ENCODE measurements at places on chromosomes 2 and 18.

- no peak for DNase-seq
Observed at GRCh38 chr2:65608916-65609315, 176.5 kb upstream of the SPRED2 start.

- no peak for DNase-seq
Observed at GRCh38 chr2:1052771-1053191, 102.1 kb downstream of the SNTG2 start.

GRCh38 chr2:20438334-20439192, 8.3 kb upstream of the RHOB start:
- no peak for DNase-seq

DNA sequence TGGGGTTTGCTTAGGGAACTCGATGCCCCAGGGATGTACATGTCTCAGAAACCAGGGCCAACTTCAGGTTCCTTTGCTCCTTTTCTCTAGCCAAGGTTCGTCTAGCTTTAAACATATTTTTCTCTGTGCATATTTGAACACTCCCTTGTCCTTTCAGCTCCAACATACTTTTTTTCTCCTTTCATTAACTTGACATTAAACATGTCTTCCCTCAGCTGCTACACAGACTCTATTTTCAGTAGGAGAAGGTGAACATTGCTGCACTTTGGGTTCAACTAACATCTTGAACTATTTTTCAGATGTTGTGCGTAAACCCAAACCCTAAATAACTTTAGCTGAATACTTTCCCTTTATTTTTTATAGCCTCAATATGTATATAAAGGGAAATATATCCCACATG, 212.9 kb downstream of the MTX2 start:
- no peak for DNase-seq

DNA sequence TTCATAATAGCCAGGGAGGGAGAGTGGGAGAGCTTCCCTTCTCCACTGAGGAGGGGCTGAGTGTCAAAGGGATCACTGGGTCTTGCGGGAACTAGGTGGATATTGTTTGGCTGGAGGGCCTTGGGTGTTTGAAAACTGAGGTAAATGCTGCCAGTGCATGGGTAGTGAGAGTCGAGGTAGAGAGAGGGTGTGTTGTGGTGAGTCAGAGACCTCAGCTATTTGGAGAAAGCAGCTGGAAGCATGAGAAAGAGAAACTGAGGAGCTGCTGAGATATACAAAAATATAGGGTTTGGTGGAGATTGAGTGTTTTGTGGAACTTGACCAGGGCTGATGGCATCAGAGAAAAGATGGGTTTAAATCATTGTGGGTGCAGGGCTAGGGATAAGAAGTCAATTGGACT, 127.0 kb upstream of the CCDC195 start:
- DNase-seq: no peak

GRCh38 chr2:43293744-43294695, 67.6 kb upstream of the ZFP36L2 start:
- DNase-seq: no peak

GRCh38 chr2:235951493-235951892, 216.7 kb downstream of the GBX2 start:
- DNase-seq: no peak

DNA sequence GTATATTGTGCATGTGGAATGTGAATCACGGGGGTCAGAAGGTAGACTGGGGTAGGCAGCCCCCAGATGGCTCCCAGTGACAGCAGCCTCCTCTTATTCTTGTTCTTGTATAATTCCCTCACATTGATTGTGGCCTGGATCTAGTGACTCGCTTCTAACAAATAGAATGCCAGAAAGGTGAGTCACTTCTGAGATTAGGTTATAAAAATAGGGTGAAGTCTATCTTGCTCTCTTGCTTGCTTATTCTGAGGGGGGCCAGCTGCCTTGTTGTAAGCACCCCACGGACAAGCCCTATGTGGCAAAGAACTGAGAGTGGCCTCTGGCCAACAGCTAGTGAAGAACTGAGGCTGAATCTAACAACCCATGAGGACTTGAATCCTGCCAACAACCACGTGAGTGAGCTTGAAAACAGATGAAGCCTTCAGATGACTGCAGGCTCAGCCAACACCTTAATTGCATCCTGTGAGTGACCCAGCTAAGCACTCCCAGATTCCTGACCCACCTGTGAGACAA, 15.6 kb upstream of the RMND5A start:
- no peak for DNase-seq

DNA sequence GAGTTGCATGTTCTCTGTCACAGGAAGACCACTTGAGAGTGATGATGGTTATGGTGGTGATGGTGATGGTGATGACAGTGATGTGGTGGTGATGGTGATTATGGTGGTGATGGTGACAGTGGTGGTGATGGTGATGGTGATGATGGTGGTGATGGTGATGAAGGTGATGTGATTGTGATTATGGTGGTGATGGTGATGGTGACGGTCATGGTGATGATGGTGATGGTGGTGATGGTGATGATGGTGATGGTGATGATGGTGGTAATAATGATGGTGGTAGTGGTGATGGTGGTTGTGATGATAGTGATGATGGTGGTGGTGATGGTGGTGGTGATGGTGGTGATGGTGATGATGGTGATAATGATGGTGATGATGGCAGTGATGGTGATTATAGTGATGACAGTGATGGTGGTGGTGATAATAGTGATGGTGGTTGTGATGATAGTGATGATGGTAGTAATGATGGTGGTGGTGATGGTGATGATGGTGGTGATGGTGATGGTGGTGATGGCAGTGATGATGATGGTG, 93.7 kb downstream of the ASB1 start:
- no peak for DNase-seq

GRCh38 chr18:57831597-57832377, 28.7 kb upstream of the ATP8B1 start:
- DNase-seq: no peak

GRCh38 chr18:25288340-25288938, 63.5 kb downstream of the ZNF521 start:
- no peak for DNase-seq

DNA sequence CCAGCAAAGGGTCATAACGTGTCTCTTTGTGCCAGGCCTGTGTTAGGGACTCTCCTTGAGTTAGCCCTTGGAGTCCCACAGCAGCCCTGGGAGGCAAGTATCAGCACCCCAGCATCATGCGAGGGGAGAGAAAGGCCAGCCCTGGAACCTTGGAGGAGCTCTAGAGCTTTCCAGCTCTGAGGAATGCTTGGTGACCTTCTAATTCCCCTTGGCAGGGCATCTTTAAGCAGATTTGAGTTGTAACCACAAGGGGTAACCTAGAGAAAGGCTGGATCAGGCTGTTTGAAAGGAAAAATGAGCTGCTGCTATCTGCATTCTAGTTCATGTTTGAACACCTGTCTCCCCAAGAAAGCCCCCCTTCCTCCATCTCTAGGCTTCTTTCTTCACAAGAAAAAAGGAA, 23.8 kb upstream of the ODC1 start:
- no peak for DNase-seq

- DNase-seq: no peak
Observed at GRCh38 chr2:44324971-44325426, 36.3 kb downstream of the PREPL start.

- DNase-seq: no peak
Observed at GRCh38 chr18:48046843-48047242, 116.4 kb upstream of the SMAD2 start.

GRCh38 chr2:236240228-236240990, 23.8 kb downstream of the ASB18 start:
- no peak for DNase-seq

GRCh38 chr2:105521176-105521575, 122.3 kb upstream of the FHL2 start:
- no peak for DNase-seq

- DNase-seq: no peak
Observed at GRCh38 chr2:105442721-105443120, 43.9 kb upstream of the FHL2 start.

- DNase-seq: no peak
Observed at GRCh38 chr2:118689033-118689432, 158.4 kb downstream of the EN1 start.

DNA sequence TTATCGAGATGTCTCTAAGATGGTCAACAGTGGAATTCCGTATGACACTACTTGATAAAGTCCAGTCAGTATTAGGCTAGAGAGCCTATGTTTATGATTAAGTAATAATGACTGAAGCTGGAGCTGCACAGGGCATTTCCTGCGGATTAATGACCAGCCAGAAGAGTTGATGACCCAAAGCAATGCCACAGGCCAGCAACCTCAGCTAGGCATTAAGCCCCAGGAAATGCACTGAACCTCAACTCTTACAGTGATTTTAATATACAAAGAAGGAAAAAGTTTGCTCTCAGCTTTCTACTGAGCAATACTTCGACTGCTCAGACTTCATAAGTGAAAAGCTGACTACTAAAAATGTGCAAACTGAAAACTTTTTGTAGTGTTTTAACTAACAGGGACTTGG, 3.9 kb downstream of the KCTD1 start:
- DNase-seq: no peak

DNA sequence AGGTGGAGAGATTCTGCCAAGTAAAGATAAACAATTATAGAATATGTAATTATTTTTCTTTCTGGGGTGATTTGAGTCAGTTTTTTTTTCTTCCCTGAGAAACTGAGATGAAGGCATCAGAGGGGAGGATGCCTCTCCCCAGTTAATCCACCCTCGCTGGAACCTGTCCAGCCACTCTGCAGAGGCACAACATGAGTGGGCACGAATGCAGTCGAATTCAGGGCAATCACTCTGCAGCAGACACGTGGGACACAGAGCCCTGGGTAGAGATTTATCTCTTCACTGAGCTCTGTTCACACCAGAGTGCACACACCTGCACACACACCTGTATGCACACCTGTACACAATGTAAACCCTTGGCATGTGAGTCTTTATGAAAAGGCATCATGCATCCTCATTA, 154.2 kb downstream of the DCDC2C start:
- no peak for DNase-seq

DNA sequence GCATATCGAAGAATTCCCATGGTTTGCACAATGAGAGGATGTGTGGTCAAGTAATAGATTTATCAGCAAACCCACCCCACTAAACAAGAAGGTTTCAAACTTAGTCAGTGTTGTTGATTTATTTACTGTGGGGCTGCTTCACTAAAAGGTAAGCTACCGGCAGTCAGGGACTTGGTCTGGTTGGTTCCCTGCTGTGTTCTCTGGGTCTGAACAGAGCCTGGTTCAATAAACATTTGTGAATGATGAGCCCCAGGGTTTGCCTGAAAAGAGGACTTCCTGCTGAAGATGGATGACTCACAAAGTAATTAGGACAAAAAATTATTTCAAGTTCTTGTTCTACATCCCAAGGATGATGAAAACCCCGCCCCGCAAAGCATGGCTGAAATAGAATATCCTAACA, 108.3 kb downstream of the SPP2 start:
- DNase-seq: no peak

Data from effector memory CD8-positive, alpha-beta T cell (primary cell).